ENCODE measurements at places on chromosomes 2 and 18. TPM values are rescaled to one million over a fixed set of nuclear protein-coding genes. Genes with fewer than 3 reads are reported as not detected.

- DNase-seq, result no peak
- no peak overlapping the region for H3K27ac ChIP-seq
- peaks cover 10% of the 10 kb centered on the region for H3K4me1 ChIP-seq
- no peaks in the 10 kb centered on the region for H3K36me3 ChIP-seq
- H3K27me3 ChIP-seq, result peaks cover 38% of the 10 kb centered on the region
- H3K4me3 ChIP-seq, result peak overlapping the region; percentile 37
These were observed 191.9 kb upstream of the TCF4 start for GRCh38 chr18:55779691-55780585.

GRCh38 chr2:11715987-11716652, 30.3 kb upstream of the LPIN1 start:
- peaks cover 6% of the 10 kb centered on the region for H3K4me1 ChIP-seq
- peaks cover 44% of the 10 kb centered on the region for H3K27me3 ChIP-seq
- no peak for DNase-seq
- no peaks in the 10 kb centered on the region for H3K36me3 ChIP-seq

- no peak overlapping the region for H3K27ac ChIP-seq
- H3K4me1 ChIP-seq, result peaks cover 7% of the 10 kb centered on the region
- no peak overlapping the region for H3K4me3 ChIP-seq
- DNase-seq, result no peak
- H3K36me3 ChIP-seq, result peaks cover 17% of the 10 kb centered on the region
These were observed 19.9 kb downstream of the NHEJ1 start for GRCh38 chr2:219140722-219141121.

Gene SH3RF3
- total RNA-seq, result 0.39 TPM

Gene TRIM43
- not detected for total RNA-seq

DNA sequence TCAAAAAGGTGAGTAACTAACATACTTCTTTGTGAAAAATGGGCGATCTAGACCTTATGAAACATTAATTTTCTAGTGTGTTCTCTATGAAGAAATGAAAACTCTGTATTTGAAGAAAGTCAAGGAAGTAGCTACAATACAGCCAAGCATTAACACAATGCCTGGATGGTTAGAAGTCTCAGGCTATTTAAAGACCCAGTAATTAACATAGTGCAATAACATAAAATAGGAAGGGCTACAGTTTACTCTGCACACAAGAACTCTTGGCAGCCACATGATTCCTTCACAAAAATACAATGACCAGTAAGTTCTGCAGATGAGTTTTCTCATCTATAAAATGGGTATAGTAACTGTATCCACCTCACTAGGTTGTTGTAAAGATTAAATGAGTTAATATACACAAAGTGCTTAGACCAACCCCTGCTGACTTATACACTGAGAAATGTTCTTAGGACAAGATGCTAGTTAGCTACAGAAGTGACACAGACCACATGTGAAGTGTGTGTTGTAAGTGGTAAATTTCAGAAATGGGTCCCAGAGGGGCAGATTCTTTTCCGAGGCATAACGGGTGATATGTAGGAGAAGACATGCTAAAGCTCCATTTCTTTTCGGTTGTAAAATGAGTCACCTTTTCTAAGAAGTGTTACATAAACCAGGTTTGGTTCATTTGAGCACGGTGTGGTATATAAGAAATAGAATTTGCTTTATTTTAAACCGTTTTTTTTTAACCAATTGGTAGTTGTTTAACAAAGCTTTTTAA, 61.8 kb downstream of the CXCR4 start:
- peak overlapping the region; percentile 52 for H3K4me3 ChIP-seq
- H3K27me3 ChIP-seq, result no peaks in the 10 kb centered on the region
- peaks cover 91% of the 10 kb centered on the region for H3K4me1 ChIP-seq

Gene PELI1
- 47.1 TPM for total RNA-seq

Gene IL1R2
- 1.1 TPM for total RNA-seq

GRCh38 chr2:60469536-60470317, 83.7 kb downstream of the BCL11A start:
- H3K4me1 ChIP-seq, result no peaks in the 10 kb centered on the region
- DNase-seq, result no peak
- H3K4me3 ChIP-seq, result no peak overlapping the region
- no peaks in the 10 kb centered on the region for H3K27me3 ChIP-seq
- H3K36me3 ChIP-seq, result no peaks in the 10 kb centered on the region

GRCh38 chr2:230904856-230905447, 20.1 kb downstream of the GPR55 start:
- H3K27me3 ChIP-seq, result peaks cover 64% of the 10 kb centered on the region
- H3K27ac ChIP-seq, result no peak overlapping the region
- no peak for DNase-seq

Gene DHRS9
- total RNA-seq, result 1.6 TPM

Gene FOXI3
- total RNA-seq, result not detected

- H3K27ac ChIP-seq, result no peak overlapping the region
- H3K27me3 ChIP-seq, result no peaks in the 10 kb centered on the region
- DNase-seq, result no peak
- peaks cover 21% of the 10 kb centered on the region for H3K36me3 ChIP-seq
These were observed 40.9 kb downstream of the USP14 start for GRCh38 chr18:199214-199613.

Gene NETO1
- not detected for total RNA-seq

GRCh38 chr2:137964859-137965459, 686 bp downstream of the HNMT start:
- H3K27ac ChIP-seq, result no peak overlapping the region
- H3K27me3 ChIP-seq, result peaks cover 7% of the 10 kb centered on the region

Gene CPLX4
- not detected for total RNA-seq

GRCh38 chr18:71673498-71673897, 870.6 kb downstream of the CBLN2 start:
- no peak for DNase-seq

Gene MOGAT1
- not detected for total RNA-seq

DNA sequence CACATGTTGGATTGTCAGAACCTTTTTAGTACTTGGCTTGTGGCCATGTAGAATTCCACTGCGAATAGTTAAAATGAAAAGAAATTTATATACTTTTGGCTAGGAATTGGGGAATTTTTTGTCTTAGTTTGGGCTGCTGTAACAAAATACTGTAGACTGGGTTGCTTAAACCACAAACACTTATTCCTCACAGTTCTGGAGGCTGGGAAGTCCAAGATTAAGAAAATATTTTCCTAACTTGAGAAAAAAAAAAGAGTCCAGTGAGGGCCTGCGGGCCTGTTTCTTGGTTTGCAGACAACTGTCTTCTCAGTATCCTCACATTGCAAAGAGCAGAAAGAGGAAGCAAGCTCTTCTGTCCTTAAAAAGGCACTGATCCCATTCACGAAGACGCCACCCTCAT, 81.9 kb downstream of the CD226 start:
- H3K27me3 ChIP-seq, result no peaks in the 10 kb centered on the region
- no peak for DNase-seq
- H3K36me3 ChIP-seq, result peaks cover 58% of the 10 kb centered on the region
- peaks cover 4% of the 10 kb centered on the region for H3K4me1 ChIP-seq
- H3K27ac ChIP-seq, result no peak overlapping the region
- H3K4me3 ChIP-seq, result no peak overlapping the region

Data from activated T-helper 1 cell treated with anti-CD3 and anti-CD28 coated beads, Interleukin-12 subunit alpha, Interleukin-12 subunit beta, Interleukin-2, Interleukin-4 antibody, amounts not matched to agents 30 ng/mL and 10 ng/mL and 1 ng/mL, durations not matched to agents 14 hours and 24 hours and 36 hours (primary cell).